ENCODE measurements at places on chromosomes 11 and 22.

DNA sequence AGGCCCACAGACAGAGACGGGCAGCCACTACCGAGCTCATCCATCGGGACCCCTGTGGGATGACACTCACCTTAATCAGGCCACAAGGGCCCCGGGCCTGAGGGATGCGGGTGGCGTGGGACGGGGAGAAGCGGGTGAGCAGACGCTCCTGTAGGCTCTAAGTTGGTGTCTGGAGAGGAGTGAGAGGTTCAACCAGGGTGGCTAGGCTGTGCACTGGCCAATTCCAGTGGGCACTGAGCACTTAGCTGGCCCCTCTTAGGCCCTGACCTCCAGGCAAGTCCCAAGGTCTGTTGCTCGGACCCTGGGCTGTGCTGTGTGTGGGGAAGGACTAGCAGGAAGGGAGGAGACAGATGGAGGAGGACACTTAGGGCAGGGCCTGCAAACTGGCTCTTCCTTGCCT is 139.3 kb downstream of the ST3GAL4 start:
- no peak for DNase-seq

GRCh38 chr11:13705710-13706109 is 37.2 kb downstream of the FAR1 start:
- no peak for DNase-seq

DNA sequence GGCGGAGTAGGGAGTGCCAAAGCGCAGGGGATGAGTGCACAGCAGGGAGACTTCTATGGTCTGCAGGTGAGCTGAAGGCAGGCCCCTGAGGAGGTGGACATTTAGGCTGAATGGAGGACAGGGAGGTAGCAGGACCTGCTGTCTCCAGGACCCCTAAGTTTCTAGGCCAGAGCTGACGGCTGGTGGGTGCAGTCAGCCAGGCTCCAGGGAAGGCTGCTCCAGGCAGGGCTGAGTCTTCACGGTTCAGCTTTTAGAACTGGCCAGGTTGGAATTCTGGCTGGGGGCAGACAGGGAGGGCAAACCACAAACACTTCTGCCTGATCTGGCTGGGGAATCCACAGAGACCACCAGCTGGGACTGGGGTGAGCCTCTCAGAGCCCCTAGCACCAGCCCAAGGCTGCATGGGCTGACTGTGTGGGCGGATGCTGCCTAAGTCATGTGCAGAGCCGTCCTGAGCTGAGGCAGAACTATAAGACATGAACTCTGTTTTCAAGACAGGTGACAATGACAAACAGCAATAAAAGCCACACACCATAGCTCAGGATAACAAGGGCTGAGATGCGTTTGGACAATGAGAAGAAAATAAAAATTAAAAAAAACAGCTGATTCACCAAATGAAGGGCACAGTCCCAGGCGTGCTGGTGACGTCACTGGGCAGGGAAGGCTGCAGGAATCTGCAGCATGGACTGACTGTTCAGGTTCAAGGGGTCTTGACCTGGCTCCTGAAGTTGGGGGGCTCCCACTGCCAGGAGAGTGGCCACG is 10.4 kb upstream of the MALAT1 start:
- DNase-seq, result peak; percentile 66

- DNase-seq, result peak; percentile 51
These were observed 486 bp downstream of the NAP1L4 start for GRCh38 chr11:2991452-2992233.

GRCh38 chr11:68610452-68611116 is 73.8 kb upstream of the GAL start:
- peak; percentile 17 for DNase-seq

All from iris pigment epithelial cell (primary cell).